ENCODE measurements at places on chromosomes 16 and 17.

- no peak for DNase-seq
These were observed 38.6 kb downstream of the LITAFD start for GRCh38 chr16:8920645-8921346.

DNA sequence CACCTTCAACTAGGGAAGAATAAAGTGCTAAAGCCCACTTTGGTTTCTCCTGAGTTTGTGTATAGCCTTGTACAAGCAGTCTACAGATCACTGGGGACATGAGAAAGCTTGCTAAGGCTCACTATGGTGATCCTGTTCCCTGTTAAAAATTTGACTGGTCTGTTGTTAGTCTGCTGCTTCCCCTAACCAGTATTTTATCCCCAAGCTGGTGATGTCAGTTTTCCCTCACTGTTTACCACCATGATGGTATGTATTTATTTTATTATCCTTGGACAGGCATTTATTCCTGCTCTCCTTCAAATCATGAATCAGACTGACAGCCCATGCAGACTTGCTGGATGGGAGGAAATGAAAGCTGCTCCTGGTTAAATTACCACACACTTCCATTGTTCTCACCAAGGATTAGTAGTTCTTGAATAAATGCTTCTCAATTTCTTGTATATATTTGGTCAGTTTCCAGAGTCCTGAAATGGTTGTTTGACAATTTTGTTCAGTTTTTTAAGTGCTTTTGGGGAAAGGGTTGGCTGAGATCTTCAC, 99.6 kb downstream of the CA4 start:
- DNase-seq = no peak

GRCh38 chr16:68503334-68503733, 35.8 kb upstream of the ZFP90 start:
- no peak for DNase-seq

- DNase-seq = no peak
These were observed 16.6 kb downstream of the COL1A1 start for GRCh38 chr17:50184611-50185398.

- DNase-seq = no peak
These were observed 102.9 kb upstream of the NPEPPS start for GRCh38 chr17:47427985-47428384.

DNA sequence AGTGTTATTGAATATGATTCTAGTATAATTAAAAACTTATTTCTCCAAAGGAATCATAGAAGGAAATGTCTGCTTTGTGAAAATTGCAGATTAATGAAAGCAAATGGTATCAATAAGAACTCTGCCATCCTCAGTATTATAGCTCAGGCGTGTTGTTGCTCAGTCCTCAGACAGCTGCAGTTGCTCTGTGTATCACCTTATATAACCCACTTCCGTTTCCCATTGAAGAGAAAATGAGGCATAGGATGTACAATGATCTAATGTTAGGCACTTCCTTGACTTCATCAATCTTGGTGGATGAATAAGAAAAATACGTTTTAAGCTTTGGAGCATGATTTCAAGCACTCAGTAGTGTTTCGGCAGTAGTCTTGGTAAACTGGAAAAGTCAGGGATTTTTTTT, 14.1 kb downstream of the MFSD11 start:
- DNase-seq = no peak

DNA sequence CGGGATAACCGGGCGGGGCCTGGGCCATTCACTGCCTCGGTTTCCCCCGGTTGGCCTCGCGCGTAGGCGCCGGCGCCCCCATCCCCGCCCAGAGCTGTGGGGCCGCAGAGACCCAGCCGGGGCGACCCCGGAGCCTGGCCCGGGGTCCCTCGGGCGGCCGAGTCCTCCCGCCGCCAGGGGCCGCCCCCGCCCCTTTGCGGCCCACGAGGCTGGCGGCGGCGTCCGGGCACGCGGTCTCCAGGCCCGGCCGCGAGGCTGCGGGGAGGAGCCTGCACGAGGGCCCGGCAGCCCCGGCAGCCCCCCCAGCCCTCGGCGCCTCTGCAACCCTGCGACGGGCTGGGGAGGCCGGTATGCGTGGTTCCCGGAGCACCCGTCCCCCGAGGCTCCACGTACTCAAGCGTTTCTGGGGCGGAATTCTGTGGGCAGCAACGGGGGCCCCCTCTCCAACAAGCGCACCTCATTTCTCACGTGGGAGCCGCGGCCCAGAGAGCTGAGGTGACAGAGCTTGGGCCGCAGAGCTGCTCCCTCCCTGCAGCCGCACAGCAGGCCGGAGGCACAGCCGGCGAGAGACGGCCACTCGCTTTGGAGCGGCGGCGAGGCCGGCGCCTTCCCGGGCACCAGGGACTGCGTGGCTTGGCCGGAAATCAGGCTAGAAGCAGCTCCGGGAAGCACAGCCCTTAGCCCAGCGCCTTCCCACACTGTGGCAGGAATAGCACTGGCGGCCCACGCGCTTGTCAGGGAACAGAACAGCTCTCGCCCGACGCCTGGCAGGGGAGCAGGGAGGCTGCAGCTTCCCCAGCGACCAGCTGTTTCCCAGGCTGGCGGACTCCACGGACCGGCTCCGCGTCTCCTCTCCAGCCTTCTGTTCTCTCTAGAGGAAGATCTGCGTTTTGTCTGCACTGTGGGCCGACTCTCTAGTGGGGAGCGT, 867 bp upstream of the LIMD2 start:
- DNase-seq = peak; percentile 74

GRCh38 chr16:84062734-84063640, 20.4 kb upstream of the SLC38A8 start:
- DNase-seq = peak; percentile 68

DNA sequence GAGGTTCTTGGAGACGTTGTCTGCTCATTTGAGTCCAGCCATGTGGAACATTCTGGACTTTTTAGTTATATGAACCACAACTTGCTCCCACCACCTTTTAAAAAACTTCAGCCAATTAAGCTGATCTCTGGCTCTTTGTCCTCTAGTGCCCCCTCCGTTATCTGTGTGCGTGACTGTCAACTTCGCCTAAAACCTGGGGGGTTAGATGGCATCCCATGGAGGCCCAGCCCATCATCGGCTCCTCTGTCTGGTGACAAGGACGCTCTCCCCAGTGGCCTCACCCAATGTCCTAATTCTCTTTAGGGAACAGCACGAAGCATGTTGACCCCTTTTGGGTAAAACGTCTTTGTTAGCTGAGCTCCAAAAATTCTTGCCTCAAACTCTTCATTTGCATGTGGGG, 341.0 kb upstream of the TNRC6C start:
- DNase-seq = no peak

Measured in activated naive CD8-positive, alpha-beta T cell treated with anti-CD3 and anti-CD28 coated beads for 36 hours (primary cell).